ENCODE measurements at places on chromosomes 5 and 9.

DNA sequence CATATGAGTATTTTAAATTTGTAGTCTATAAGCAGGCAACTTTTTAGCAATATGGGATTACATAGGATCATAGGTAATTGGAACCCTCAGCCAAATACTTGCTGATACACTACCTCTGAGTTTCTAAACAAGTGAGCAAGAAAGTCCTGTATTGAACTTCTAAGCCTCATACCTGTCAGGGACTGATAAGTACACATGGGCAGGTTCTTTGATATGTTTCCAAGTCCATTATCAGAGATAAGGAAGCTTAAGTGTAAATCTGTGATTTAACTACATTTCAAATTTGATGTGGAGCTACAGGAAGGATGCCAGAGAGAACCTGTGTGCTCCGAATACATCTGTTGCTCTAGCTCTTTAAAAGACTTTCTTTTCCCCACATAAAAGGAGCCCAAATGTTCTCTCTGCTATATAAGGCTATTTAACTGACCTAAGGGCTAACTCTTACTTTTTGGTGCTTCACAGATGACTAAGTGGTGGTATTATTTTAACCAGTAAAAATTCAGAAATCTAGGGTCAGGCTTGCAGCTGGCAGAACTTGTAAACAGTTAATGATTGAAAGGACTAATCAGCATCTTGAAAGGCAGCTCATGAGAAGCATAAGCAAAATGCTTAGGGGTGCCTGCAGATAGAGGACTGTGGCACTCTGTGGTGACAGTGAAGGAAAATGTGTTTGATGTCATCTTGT, 228.6 kb downstream of the NR3C1 start:
- peak overlapping the region; percentile 29 for H3K27ac ChIP-seq
- peaks cover 2% of the 10 kb centered on the region for H3K36me3 ChIP-seq
- DNase-seq = no peak
- peaks cover 20% of the 10 kb centered on the region for H3K4me1 ChIP-seq

DNA sequence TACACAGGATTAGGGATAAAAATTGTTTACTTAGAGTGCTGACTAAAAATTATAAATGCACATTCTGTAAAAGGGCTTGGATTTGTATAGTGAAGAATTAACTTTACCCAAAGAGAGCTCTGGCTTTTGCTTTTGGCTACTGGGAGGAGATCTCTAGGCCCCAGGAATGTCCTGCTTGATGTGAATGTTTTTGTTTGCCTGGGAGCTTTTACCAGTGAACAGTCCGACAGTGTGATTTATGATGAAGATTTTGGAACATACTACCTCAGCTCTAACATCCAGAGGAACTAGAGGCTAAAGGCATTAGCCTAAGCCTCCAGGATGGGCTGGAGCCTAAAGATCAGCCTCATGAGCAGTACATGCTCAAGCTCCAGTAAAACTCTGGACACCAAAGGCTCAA, 103.7 kb upstream of the RFX3 start:
- H3K27ac ChIP-seq = no peak overlapping the region
- H3K4me1 ChIP-seq = no peaks in the 10 kb centered on the region
- no peak for DNase-seq
- no peaks in the 10 kb centered on the region for H3K36me3 ChIP-seq
- no peak overlapping the region for H3K4me3 ChIP-seq

- H3K27ac ChIP-seq = no peak overlapping the region
- peaks cover 16% of the 10 kb centered on the region for H3K27me3 ChIP-seq
- peaks cover 12% of the 10 kb centered on the region for H3K4me1 ChIP-seq
- no peak overlapping the region for H3K4me3 ChIP-seq
Measured at GRCh38 chr9:132804576-132805295, 73.3 kb downstream of the AK8 start.

- H3K27ac ChIP-seq = no peak overlapping the region
- H3K4me3 ChIP-seq = no peak overlapping the region
- H3K27me3 ChIP-seq = no peaks in the 10 kb centered on the region
Measured at GRCh38 chr9:128979111-128979510, 31.6 kb downstream of the NUP188 start.

DNA sequence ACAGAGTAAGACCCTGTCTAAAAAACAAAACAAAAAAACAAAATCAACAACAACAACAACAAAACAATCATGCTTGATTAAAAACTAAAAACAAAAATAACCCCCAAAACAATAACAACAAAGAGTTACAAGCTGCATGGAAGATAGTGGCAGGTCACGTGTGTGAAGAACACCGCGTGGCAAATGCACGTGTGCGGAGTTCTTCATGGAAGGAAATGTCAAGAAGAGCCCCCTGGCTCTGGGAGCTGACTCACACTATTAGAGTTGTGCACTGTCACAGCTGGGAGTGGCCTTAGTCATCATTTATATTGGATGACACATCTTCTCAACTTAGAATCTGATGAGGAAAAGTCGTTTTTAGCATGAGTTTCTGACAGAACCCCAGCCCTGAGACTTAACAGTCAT, 110.5 kb downstream of the JMY start:
- H3K36me3 ChIP-seq = no peaks in the 10 kb centered on the region
- no peaks in the 10 kb centered on the region for H3K4me1 ChIP-seq
- DNase-seq = no peak
- no peaks in the 10 kb centered on the region for H3K27me3 ChIP-seq
- H3K4me3 ChIP-seq = no peak overlapping the region

- no peaks in the 10 kb centered on the region for H3K36me3 ChIP-seq
- no peaks in the 10 kb centered on the region for H3K4me1 ChIP-seq
- no peak overlapping the region for H3K4me3 ChIP-seq
- no peak overlapping the region for H3K27ac ChIP-seq
- no peak for DNase-seq
Measured at GRCh38 chr9:19879062-19879461, 90.2 kb upstream of the SLC24A2 start.

- H3K27me3 ChIP-seq = no peaks in the 10 kb centered on the region
- H3K27ac ChIP-seq = no peak overlapping the region
- no peaks in the 10 kb centered on the region for H3K4me1 ChIP-seq
Measured at GRCh38 chr9:137412431-137412830, 10.5 kb downstream of the EXD3 start.

- no peaks in the 10 kb centered on the region for H3K27me3 ChIP-seq
- peaks cover 6% of the 10 kb centered on the region for H3K4me1 ChIP-seq
- H3K4me3 ChIP-seq = no peak overlapping the region
Measured at GRCh38 chr5:43498581-43498980, 14.9 kb upstream of the TMEM267 start.

DNA sequence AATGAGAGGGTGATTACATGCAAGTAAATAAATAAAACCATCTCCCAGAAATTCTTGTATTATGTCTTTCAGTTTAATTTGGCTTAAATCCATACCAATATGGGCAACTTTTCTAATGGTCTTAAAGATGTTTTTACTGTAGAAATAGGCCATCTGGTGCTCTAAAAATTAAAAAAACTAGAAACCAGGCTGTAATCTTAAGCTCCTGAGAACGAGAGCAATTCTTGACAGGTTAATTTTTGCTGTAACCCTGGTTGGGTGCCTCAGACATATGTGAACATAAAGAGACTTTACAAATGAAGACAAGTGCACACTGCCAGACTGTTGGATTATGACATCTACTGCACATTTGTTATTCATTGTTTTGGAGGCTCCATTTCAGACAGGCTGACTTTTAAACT, 246.8 kb upstream of the DAB2 start:
- peaks cover 5% of the 10 kb centered on the region for H3K27me3 ChIP-seq
- H3K36me3 ChIP-seq = no peaks in the 10 kb centered on the region
- no peak overlapping the region for H3K4me3 ChIP-seq
- H3K4me1 ChIP-seq = no peaks in the 10 kb centered on the region
